Esophagus muscularis mucosa (tissue), 4 donors: ENCODE measurements at places on chromosomes 16 and 17. TPM values are rescaled to one million over a fixed set of nuclear protein-coding genes. Genes with fewer than 3 reads are reported as not detected.

The KCNJ16 gene
- total RNA-seq = 0.83 TPM

The NPIPB9 gene
- total RNA-seq = 0.91 TPM

The RNF43 gene
- not detected for total RNA-seq

The ATP2A1 gene
- not detected for total RNA-seq

The SMIM36 gene
- not detected for total RNA-seq

The CCL4 gene
- total RNA-seq = not detected

The ZFPM1 gene
- total RNA-seq = 0.99 TPM

The ZNF771 gene
- total RNA-seq = 25.3 TPM

The TBC1D3E gene
- total RNA-seq = not detected

The MAF gene
- 30.5 TPM for total RNA-seq

The PLA2G10 gene
- not detected for total RNA-seq

The HAS3 gene
- total RNA-seq = 0.42 TPM

The CDH3 gene
- total RNA-seq = 0.19 TPM

The HYDIN gene
- total RNA-seq = 1.7 TPM

The CD300H gene
- total RNA-seq = not detected
